HEK293T (cell line): ENCODE measurements at places on chromosomes 12 and 14.

- DNase-seq, result peak; percentile 79
Measured at GRCh38 chr14:49767571-49768300, at the start of gene KLHDC2. TSS of gene KLHDC2 (plus strand) at chr14:49768153. CDS start at chr14:49768469, 316 bp downstream.

GRCh38 chr12:106300761-106301160 lies 1.8 kb upstream of the TCP11L2 start:
- DNase-seq, result no peak

GRCh38 chr12:65511134-65511834 lies 232.8 kb downstream of the MSRB3 start:
- no peak for DNase-seq

DNA sequence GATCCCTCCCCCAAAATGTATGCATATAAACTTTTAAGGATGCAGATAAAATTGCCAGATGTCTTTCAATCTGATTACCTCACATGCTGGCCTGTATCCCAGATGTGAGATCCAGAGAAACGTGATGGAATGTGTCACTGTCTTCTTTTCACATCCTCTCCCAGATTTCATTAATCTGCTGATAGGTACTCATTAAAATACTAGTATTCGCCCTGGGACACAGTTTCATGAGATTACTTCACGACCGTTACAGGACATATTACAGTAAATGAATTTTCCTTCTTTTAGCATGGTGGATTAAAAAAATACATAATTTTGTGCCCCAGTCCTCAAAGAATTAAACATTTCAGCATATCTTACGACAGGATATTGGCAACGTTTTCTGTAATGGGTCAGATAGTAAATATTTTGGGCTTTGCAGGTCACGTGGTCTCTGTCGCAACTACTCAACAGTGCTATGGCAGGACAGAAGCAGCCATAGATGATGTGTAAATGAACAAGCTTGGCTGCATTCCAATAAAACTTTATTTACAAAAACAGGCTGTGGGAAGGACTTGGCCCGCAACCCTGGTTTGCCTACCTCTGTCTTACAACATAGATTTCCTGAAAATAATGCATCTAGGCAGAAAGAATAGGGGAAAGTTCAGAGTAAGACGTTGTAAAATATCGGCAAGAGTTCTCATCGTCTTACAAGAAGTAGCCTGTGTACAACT lies 156.0 kb upstream of the DIO3 start:
- DNase-seq, result no peak

- no peak for DNase-seq
Measured at GRCh38 chr12:107530701-107531100, 154.9 kb upstream of the PWP1 start.

DNA sequence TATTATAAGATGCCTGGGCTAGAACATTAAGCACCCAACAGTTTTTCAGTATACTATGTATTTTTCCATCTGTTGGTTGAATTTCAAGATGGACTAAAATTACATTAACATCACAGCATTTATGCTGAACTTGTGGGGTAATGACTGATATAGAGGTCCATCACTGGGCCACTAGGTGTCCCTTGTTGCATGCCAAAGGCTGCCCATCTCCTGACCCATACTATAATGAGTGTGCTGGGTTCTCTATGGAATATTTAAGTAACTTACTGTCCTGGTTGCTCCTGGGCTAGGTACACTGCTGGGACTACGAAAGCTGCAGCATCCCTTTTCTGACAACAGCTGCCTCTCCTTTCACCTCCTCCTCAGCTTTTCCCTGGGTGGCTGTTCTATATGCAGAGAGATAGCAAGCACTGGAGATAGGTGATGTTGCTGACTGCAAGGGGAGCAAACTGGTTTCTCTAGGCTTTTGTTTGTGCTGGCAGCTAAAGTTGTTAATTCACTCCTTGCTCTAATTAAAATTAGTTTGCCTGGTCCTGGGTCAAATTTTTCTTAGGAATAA lies 138.6 kb upstream of the TRHDE start:
- no peak for DNase-seq
